ENCODE measurements at places on chromosomes 4 and X.

- no peak for DNase-seq
Measured at GRCh38 chr4:124783847-124784246, 71.3 kb upstream of the ANKRD50 start.

- no peak for DNase-seq
Measured at GRCh38 chr4:88007304-88008121, at the start of gene PKD2. Gene PKD2, plus strand, starts transcription at chr4:88007635. Its CDS starts 99 bp downstream, at chr4:88007734.

DNA sequence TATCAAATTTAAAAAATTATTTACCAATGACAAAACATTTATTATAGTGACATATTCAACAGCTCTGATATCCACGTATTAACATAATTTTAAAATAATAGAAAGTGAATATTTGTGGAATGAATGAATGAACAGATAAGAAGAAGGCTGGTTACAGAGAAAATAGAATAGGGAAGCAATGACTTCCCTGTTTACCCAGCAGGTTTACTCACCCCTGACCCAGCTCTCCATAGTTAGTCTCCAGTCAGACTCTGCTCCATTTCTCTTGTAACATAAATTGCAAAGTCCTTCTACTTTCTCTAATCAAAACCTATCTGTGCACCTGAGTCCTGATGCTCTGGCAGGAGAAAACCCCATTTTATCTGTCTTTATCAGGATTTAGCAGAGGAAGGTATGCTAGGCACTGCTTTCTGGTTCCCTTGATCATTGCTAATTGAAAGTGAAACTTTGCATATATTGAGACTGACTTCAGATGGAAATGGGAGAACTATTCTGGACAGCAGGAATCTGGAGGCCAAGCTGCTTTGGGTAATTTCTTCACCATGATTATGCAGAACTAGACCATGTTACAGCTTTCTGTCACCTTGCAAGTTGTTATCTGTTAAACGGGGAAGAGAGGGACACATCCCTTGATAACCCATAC is 363.0 kb downstream of the FAT4 start:
- DNase-seq: no peak

DNA sequence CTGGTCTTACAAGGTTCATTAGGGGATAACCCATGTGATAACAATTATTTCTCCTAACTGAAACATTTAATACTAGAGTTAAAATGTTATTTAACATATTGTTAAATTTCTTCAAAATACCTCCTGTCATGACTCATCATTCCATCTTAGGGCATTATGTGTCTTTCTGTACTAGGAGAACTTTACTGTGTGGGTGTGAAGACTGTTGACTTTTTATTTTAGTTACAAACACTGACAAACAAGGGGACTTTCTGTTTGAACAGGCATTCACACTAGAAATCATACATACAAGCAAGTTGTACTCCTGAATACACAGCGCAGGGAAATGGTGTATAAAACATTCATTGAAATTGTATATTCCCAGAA is 175.9 kb downstream of the FBXW7 start:
- no peak for DNase-seq

GRCh38 chrX:107025545-107025944 is 25.5 kb upstream of the MORC4 start:
- peak; percentile 3 for DNase-seq

DNA sequence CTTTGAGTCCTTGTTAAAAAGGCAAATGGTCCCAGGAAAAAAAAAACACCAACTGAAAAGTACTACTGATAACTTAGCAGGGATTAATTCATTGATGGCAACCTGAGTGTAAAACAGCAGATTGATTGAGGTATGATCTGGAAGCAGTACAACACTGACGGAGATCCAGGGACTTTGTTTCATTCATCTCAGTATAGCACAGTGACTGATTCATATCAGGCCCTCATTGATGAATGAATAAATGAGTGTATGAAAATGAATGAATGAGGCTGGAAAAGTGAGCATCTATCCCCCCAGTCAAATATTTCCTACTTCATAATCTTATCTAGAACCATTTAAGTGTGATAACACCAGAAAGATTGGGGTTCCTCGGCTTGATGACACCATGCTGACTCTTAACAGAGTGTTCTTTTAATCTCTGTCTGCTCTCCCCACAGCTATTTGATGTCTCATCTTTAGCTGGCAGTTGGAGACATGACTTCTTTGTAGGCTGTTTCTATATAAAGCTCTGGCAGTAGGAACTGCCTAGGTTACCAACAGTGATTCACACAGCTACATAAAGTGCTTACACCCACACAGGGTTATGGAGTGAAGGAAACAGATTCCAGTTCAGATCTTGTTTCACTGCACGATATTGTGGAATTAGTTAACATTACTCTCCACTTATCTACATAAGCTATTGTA is 18.6 kb upstream of the RNF128 start:
- DNase-seq: no peak

- DNase-seq: no peak
Measured at GRCh38 chr4:114264877-114265291, 285.4 kb upstream of the ARSJ start.

DNA sequence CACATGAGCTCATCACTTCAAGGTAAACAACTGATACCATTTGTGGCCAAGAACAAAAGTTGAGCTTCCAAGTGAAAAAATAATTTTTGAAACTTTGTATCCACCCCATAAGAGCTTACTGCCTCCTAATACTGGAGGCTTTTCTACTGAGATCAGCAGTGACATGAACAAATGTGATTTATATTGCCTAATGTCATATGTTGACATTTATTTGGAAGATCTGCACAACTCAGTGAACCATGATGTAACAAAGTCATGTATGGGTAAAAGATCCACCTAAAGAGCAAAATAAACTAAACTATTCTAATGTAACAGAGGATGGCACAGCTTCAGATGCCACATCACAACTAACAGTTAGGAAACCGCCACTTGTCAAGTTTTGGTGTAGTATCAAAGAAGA is 65.8 kb downstream of the AFAP1 start:
- DNase-seq: no peak

DNA sequence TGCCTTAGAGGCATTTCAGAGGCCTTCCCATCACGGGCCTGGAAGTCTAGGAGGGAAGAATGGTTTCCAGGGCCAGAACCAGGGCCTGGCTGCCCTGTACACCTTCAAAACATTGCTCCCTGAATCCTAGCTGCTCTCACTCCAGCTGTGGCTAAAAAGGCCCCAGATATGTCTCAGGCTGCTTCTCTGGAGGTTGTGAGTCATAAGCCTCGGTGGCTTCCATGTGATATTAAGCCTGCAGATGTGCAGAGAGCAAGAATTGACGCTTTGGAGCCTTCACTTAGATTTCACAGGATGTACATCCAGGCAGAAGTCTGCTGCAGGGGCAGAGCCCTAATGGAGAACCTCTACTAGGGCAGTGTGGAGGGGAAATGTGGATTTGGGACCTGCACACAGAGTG is 502.5 kb downstream of the GRXCR1 start:
- no peak for DNase-seq

DNA sequence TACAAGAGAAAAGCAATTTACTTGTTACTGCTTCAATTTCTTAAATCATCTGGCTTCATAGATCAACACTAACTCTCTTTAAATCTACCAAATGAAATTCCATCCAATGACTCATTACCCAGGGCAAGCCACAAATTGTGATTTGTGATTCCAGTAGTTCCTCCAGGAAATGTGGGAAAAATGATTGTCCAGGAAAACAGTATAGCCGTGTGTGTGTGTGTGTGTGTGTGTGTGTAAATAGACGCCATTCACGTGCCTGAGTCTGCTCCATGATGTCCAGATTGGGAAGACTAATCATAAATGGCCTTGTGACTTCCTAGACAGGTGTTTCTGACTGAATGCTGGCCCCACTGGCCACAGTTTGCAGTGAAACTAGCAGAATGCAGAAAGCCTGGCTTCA is 121.3 kb downstream of the HS6ST2 start:
- DNase-seq: no peak

DNA sequence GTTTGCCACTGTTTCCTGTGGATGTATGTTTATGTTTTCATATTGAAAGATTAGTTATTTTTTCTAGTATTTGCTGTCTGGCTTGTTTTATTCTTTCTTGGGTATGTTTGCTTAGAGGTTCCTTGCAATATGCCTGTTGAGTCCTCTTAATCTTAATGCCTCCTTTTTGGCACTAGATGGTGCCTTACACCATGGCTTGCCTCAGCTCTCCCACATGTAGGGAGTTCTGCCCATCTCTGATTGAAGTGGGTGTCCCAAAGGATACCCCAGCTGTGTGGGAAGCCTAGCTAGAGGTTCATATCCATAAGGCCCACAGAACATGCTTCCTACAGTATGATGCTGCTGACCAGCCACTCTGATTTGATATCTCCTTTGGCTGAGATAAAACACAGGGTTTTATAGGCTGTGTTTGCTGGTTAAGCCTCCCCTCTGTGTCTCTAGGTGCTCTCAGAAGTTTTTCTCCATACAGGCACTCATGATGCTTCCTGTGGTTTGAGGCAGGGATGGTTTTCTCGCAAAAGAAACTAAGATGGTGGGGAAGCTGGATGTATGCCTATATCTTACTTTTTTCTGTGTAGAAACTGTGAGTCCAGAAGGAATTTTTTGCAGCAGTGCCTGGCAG is 162.4 kb downstream of the ASB9 start:
- DNase-seq: no peak

GRCh38 chr4:47274901-47275300 is 188.6 kb downstream of the COMMD8 start:
- DNase-seq: no peak

GRCh38 chrX:72305286-72306084 is at the start of gene CITED1:
Gene CITED1, minus strand, starts transcription at chrX:72305914. Its CDS starts 3,045 bp downstream, at chrX:72302869.
- no peak for DNase-seq

- no peak for DNase-seq
Measured at GRCh38 chr4:7845493-7846128, 94.0 kb downstream of the AFAP1 start.

GRCh38 chr4:62194342-62194741 is 994.2 kb downstream of the ADGRL3 start:
- no peak for DNase-seq

- no peak for DNase-seq
Measured at GRCh38 chr4:7710576-7711306, 228.9 kb downstream of the AFAP1 start.

DNA sequence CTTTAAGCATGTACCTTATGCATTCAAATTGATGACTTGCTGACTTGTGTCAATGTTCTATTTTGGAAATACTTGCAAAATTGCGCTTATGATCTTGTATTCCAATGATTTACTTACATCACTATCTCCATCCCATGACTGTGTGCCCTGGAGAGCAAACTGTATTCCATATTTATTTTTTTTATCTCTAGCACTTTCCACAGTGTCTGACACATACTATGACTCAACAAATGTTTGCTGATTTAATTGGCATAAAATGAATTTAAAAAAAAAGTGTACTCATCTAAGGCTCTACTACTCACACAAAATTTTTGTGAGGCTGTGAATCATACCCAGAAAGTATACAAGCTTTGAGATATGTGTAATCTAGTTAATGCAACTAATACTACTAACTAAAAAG is 1066.8 kb upstream of the ADGRL3 start:
- no peak for DNase-seq

DNA sequence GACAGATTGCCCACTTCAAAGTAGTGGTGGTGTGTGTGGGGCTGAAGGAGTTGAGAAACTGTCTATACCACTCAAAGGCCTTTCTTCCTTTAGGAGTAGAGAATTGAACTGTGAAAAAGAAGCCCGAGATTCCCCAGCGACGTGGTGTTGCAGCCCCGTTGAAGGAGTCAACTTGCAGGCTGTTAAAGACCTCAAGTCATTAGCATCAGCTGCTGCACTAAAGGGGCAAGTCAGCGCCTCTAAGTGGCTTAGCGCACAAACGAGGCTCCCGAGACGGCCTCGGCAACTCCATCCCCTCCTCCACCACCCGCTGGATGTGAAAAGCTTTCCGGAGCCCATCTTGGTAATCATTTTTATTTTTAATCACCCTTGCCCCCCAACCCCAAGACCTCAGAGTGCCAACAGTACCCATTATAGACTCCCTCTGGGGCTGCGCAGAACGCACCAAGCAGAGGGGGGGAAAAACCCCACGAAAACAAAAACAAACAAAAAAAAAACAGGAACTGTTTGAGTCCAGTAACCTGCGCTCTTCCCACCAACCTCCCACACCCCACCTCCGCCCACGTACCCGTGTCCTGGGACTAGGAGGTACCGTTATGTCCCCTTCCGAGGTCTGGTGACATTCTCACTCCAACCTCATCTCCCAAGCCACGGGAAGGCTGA is 913 bp upstream of the PRDM8 start:
- DNase-seq: no peak

- peak; percentile 60 for DNase-seq
Measured at GRCh38 chrX:133859860-133860259, 125.5 kb downstream of the GPC3 start.

GRCh38 chr4:3054169-3054759 is 20.1 kb downstream of the HTT-AS start:
- DNase-seq: no peak

DNA sequence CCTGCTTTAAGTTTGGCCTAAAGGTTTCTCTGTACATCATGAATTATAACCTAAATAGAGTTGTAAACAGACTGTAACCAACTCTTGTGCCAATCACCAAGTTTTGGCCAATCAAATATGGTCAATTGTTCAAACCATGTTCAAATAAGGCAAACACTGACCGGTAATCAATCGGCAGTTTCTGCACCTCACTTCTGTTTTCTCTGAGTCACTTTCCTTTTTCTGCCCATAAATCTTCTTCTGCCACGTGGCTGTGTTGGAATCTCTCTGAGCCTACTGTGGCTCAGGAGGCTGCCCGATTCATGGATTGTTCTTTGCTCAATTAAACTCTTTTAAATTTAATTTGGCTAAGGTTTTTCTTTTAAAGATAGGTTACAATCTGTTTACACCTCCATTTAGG is 16.5 kb upstream of the ENPP6 start:
- DNase-seq: no peak

- no peak for DNase-seq
Measured at GRCh38 chrX:151970661-151971060, 3.8 kb downstream of the GABRE start.

- no peak for DNase-seq
Measured at GRCh38 chr4:146379744-146380143, 142.0 kb downstream of the SLC10A7 start.

- DNase-seq: no peak
Measured at GRCh38 chrX:50613846-50614245, 143.2 kb upstream of the DGKK start.

DNA sequence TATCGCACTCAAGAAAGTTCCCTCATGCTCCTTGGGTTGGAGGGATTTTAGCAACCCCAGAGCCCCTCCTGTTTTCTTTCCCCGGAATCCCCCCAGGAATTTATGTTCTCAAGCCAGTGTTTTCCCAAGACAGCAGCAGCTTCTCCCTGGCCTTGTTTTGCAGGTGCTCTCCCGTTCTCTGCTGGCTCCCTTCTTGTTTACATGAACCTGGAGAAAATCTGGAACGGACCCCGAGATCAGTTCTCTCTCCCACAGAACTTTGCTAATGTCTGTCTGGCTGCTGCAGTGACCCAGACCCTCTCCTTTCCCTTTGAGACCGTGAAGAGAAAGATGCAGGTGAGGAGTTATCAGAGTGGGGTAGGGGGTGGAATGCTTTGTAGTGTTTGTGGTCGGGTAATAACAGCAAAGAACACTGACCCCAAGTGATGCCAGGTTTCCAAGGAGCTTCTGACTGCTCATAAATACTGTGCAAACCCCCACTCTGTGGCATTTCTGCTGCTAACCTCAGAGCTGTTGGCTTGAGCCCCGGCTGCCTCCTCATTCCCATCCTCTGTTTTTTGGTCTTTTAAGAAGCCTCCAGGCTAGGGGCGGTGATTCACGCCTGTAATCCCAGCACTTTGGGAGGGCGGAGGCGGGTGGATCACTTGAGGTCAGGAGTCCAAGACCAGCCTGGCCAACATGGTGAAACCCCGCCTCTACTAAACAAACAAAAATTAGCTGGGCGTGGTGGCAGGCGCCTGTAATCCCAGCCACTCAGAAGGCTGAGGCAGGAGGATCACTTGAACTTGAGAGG is 11.1 kb downstream of the SLC25A43 start:
- DNase-seq: no peak

GRCh38 chr4:24174602-24175001 is 284.8 kb upstream of the PPARGC1A start:
- no peak for DNase-seq

All from NCI-H1436 treated with DMSO at 0.1 percent for 48 hours (cell line).